ENCODE measurements at places on chromosomes 2 and 18. TPM values are rescaled to one million over a fixed set of nuclear protein-coding genes. Genes with fewer than 3 reads are reported as not detected.

Gene FAHD2B
- total RNA-seq = 16.6 TPM

Gene MC4R
- 0.13 TPM for total RNA-seq

Gene TLX2
- not detected for total RNA-seq

Gene GPR45
- 0.25 TPM for total RNA-seq

Gene HAAO
- 1.9 TPM for total RNA-seq

Gene STEAP3
- 53.1 TPM for total RNA-seq
